Stimulated activated CD4-positive, alpha-beta T cell treated with anti-CD3 and anti-CD28 coated beads, Interleukin-4, amount 100 ng/mL, for 4 hours (primary cell): ENCODE measurements at places on chromosomes 7 and 10.

DNA sequence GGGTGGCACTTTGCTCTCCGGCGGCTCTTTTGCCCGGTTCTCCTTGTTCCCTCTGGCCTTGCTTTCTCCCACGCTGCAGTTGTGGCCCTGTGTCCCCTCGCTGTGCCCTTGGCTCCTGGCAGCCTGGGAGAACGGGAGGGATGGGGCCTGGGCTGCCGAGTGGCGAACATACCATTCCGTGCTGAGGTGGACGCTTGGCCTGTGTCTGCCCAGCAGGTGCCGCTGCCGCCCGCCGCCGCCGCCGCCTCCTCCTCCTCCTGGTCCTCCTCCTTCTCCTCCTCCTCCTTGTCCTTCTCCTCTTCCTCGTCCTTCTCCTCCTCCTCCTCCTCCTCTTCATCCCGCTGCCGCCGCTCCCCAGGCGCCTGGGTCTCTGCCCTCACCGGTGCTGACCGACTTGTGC, 36.0 kb downstream of the AGAP3 start:
- no peak for DNase-seq

- no peak for DNase-seq
Measured at GRCh38 chr10:77591238-77591880, 46.2 kb downstream of the KCNMA1 start.

DNA sequence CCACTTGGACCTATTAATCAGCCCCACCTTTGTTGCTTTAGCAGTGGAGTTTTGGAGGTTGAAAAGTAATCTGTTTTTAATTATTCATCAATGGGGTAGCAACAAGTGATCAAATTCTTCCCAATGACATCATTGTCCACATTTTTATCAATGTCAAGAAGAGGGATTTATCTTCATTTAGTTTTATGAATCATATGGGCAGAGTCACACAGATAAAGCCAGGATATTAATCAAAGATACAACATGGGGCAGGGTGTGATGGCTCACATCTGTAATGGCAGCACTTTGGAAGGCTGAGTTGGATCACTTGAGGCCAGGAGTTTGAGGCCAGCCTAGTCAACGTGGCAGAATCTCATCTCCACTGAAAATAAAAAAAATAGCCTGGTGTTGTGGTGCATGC, 388.4 kb upstream of the POM121L12 start:
- no peak for DNase-seq

DNA sequence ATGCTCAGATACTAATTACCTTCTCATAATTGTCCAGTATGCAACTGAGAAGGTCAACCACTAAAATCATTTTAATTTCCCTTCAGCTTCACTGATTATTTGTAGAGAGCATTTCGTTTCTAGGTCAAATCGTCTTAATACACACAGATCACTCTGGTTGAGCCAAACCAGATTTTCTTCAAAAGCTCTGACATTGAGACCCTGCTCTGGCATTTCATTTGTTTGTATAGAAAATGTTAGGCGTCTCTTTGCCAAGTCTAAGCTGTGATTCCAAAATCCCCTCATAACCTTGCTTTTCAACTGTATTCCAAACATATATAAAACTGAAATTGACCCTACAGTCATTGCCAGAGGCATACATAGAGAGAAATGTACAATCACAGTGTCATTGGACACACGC, 520.0 kb downstream of the CNTNAP2 start:
- no peak for DNase-seq

DNA sequence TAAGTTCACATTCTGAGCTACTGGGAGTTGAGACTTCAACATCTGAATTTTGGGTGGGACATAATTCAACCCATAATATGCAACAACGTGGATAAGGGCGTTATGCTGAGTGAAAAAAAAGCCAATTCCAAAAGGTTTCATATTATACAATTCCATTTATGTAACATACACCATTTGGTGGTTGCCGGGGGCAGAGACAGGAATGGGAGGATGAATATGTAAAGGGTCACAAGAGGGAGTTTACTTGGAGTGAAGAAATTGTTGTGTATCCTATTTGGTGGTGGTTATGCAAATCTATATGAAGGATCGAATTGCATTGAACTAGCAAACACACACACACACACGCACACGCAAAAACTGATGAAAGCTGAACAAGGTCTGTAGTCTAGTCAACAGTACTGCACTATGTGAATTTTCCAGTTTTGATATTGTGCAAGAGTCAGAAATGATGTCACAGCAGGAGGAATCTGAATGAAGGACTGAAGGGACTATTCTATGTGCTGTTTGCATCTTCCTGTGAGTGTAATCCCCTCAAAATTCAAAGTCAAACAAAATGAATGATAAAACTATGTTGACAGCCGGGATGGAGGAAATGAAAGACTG, 249.2 kb upstream of the HABP2 start:
- DNase-seq = no peak

GRCh38 chr10:23367896-23368595, 23.4 kb upstream of the C10orf67 start:
- no peak for DNase-seq

GRCh38 chr7:155258226-155258560, 39.5 kb upstream of the INSIG1 start:
- DNase-seq = no peak

GRCh38 chr10:101614663-101615524, 26.8 kb downstream of the DPCD start:
- no peak for DNase-seq

DNA sequence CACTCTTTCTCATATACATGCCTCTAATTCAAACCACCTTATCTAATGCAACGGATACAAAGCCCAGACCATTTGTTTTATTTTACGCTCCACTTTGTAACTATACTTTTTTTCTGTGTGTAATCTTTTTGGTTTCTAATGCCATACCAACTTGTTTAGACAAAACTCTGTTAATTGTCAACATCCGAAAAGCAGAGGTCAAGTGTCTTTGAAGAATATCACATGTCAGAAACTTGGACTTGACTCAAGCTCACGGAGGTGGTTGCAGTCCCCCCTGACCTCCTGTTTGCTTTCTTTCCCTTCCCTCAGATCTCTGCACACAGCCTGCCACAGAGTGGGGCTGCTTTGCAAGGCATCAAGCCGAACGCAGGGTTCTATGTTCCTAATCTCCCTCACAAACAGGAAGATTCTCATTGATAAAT, 698.9 kb downstream of the PARD3 start:
- DNase-seq = no peak

DNA sequence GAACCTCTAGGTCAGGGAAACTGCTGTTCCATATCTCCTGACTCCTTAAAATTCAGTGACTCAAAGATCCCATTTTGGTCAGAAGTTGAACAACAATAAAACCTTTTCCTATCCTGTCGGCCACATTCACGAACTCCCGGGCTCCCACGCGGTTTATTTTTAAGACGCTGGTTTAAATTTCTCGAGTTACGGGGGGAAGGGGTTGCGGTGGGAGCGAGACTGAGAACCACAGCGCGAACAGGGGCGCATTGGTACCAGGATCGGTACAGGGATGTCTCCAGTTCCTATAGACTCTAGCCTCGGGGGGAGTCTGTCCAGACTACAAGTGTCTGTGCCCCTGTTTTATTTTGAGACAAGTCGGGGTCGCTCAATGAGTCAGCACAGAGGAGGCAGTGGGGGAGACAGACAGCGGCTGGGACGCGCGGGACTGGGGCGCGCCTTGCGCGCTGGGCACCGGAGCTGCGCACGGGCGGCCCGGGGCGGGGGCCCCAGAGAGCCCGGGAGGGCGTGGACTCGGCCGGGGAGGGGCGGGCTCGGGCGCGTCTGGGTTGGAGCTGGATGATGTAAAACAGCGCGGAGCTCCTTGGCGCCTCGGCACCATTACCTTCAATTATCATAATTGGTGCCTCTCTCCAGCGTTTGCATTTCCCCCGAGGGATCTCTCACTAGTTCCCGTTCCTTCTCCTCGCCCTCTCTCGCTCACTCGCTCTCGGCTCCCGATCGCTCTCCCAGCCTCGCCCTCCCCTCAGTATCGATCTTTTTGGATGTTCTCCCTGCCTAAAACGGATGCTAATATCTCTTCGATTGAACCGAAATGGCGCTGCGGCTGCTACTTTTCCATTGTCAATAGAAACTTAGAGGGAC, 8.7 kb upstream of the BAMBI start:
- peak; percentile 13 for DNase-seq

GRCh38 chr10:109902992-109903947, 20.0 kb downstream of the XPNPEP1 start:
- DNase-seq = no peak

DNA sequence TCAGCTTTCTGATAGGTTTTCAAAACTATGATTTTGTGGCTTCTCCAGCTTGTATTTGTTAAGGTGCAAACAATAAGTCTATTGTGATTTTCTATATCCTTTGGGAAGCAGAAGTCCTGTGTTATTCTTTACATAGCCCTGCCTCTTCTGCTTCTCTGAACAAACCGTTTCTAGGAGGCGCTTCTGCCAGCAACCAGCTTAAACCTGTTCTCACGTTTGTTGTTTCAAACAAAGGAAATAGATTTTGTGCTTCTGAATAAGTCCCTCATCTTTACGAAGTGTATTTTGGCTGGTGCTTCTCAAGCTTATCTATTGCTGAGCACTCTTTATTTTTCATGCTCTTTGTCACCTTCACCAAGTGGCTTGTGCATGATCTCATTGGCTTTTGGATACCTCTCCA, 61.0 kb downstream of the VTI1A start:
- no peak for DNase-seq

DNA sequence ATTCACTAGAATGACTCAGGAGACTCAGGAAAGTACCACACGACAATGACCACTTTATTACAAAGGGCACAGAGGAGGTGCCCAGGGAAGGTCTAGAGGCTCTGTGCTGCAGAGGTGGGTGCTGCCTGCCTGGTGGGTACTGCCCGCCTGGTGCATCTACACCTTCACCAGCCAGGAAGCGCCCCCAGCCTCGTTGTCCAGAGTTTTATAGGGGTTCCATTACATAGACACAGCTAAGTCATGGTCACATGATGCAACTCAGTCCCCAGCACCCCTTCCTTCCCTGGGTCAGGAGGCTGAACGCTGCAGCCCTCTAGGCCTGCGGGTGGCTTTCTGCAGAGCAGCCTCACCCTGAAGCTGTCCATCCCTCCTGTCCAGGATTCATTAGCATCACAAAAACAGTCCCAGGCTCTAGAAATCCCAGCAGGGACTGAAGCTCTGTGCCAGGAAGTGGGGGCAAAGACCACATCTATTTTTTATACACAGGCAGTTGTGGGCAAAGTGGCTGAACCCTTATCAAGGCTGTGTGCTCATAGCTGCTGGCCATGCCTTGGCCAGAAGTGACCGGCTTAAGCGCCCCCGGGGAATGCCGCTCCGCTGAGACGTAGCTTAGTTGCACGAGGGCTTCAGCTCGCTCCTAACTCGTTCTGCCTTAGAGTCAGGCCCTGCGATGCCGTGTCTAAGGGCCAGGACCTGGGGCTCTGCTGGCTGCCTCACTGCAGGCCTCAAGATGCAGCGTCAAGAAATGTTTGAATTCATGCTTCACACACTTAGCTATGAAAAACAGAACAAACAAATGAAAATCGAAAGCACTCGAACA, 219.0 kb downstream of the GLRX3 start:
- no peak for DNase-seq

DNA sequence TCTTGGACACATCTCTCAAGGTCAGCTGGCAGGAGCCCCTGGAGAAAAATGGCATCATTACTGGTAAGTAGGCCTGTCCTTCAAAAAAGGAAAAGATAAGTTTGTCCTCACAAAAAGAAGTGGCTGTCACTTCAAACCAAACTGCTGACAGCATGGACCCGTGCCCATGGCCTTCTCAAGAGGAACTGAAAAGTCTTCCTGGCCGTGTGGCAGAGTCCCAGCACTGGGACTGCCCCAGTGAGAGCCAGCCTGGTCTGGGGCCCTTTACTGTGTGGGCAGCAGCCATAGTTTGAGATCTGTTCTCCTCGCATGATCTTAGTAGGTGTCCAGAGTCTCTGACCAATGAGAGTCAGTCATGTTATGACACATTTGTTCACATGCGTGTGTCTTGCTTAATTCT, 614.2 kb upstream of the FOXK1 start:
- no peak for DNase-seq

GRCh38 chr7:71313553-71313952, 181.6 kb downstream of the GALNT17 start:
- DNase-seq = no peak

GRCh38 chr7:136139417-136139816, 162.3 kb upstream of the MTPN start:
- DNase-seq = no peak

GRCh38 chr7:43163885-43164284, 51.4 kb downstream of the HECW1 start:
- no peak for DNase-seq

GRCh38 chr7:2575733-2576340, 17.1 kb downstream of the IQCE start:
- no peak for DNase-seq

- no peak for DNase-seq
Measured at GRCh38 chr7:50393076-50393475, 57.1 kb downstream of the FIGNL1 start.

DNA sequence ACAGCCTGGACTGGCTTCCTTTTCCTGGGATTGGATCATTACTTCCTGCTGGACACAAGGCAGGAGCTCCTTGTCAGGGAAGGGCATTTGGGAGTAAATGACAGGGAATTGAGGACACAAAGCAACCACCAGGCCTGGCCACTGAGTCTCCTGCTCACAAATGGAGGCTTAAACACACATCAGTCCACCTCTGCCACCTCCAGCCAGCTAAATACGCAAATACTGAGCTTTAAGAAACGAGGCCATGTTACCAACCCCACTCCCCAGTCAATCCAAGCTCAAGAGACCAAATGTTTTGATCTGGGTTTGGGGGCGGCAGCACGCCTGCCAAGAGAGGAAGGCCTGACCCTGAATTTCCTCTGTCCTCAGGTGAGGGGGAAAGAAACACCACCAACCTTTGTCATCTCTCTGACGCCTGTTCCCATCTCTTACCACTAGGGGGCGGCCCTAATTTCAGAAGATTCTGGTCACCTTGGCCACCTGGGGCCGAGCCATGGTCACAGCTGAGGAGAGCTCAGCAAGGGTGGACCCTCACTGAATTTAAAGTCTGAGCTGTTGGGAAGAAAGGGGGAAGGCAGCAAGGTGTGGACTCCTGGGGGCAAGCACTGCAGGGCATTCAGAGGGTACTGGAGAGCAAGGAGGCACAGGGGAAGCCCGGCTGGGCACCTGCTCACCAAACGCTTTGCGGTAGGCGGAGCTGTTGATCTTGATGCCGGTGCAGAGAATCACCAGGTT, 16.5 kb downstream of the AIFM2 start:
- peak; percentile 31 for DNase-seq
